ENCODE measurements at places on chromosomes 7 and 10.

DNA sequence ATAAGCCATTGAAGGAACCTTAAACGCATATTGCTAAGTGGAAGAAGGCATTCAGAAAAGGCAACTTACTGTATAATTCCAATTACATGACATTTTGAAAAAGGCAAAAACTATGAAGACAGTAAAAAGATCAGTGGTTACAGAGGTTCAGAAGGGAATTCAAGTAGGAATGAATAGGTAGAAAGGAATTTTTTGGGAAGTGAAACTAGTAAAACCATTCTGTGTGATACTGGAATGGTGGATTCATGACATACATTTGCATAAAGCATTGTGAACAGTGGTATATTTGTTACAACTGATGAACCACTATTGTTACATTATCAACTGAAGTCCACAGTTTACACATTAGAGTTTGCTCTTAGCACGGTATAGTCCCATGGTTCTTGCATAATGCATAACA, 114.2 kb upstream of the GPR22 start:
- no peak for DNase-seq

DNA sequence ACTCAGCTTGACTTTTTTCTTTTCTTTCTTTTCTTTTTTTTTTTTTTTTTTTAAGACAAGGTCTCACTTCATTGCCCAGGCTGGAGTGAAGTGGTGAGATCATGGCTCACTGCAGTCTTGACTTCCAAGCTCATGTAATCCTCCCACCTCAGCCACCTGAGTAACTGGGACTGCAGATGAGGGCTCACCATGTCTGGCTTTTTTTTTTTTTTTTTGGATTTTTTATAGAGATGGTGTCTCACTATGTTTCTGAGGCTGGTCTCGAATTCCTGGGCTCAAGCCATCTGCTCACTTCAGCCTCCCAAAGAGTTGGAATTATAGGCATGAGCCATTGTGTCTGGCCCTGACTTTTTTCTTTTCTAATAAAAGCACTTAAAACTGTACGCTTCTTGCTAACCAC, 358.2 kb upstream of the IGFBP3 start:
- no peak for DNase-seq

DNA sequence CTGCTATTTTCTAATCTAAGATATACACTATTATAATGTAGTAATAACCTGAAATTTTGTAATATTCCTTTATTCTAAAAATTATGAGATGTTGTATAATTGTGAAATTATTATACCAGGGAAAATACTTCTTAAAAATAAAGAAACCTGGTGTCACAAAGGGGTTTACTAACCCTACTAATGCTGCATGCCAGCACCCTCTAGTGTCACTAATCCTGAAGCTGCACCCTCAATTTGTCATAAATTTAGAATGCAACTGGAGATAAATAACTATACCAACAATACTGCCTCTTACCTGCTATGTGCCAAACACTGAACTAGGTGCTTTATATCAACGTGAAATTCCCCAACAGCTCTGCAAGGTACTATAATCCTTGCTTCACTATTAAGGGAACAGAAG, 30.8 kb downstream of the TM9SF3 start:
- DNase-seq, result peak; percentile 6

DNA sequence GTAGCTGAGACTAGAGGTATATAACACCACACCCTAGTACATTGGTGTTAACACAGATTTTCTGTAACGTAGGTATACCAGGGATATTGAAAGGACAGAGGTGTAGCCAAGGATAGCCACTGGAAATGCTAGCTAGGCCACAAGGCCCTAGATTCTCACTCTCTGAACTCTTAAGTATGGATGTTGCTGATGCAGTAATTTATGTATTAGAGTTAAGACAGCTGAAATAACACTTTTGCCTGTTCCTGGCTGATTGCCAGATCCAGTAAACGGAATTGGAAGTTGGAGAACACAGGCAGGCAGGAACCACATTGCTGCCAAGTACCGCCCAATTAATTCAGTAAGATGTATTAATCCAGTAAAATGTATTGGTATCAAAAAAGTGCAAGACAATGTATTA, 1.8 kb downstream of the CALU start:
- DNase-seq, result no peak

DNA sequence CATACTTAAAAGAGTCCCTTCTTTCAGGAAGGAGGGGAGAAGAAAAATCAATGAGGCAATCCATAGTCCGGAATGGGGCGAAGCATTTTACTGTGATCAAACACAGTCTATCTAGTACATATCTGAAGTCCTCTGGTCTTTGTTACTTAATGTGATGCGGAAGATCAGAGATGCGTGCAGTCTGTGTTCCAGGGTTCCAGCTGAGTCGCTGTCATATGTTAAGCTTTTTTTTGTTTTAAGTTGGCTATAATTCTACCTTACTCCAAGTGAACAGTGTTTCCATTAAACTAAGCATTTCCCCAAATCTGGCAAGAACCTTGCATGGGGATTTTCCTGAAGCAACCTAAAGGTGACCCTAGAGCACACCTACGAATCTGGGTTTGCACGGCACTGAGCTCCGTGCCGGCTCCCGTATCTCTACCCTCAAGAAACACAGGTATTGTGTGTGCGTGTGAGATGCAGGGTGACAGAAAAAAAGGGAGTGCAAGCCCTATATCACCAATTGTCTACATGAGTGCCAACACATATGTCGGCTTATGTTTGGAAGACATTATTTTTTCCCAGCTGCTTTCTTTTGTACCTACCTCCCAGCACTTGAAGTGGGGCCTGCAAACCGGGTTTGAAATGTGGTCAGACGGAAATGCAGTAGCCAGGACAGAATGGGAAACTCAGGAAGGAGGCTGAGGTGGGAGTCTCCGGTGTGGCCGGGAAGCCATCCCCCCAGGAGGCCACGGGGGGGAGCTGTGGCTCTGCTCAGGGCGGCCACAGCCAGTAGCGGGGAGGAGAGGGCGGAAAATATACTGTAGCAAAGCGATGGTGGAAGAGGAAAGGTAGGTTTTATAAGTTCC, 435.8 kb upstream of the MGMT start:
- peak; percentile 39 for DNase-seq

- DNase-seq, result no peak
Measured at GRCh38 chr7:133381965-133382364, 129.1 kb downstream of the EXOC4 start.

- no peak for DNase-seq
Measured at GRCh38 chr10:123621916-123622315, 44.2 kb upstream of the GPR26 start.

GRCh38 chr10:94308866-94309265, 53.9 kb downstream of the NOC3L start:
- no peak for DNase-seq

- DNase-seq, result no peak
Measured at GRCh38 chr10:21297603-21298383, 227.7 kb downstream of the SKIDA1 start.

- no peak for DNase-seq
Measured at GRCh38 chr10:11153766-11154165, 136.1 kb downstream of the CELF2 start.

DNA sequence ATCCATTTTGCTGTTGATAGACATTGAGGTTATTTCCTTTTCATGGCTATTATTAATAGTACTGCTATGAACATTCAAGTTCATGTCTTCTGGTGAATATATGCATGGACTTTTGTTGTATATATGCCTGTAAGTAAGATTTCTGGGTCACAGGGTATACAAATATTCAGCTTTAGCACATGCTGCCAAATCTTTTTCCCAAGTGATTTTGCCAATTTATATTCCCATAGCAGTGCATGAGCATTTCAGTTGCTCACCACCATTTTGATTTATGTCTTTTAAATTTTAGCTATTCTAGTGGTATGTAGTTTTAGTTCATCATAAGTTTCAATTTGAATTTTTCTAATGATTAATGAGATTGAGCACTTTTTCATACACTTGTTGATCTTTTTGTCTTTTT, 59.9 kb downstream of the CALD1 start:
- DNase-seq, result no peak

GRCh38 chr7:17556247-17556956, 257.9 kb downstream of the AHR start:
- no peak for DNase-seq

- no peak for DNase-seq
Measured at GRCh38 chr7:250523-250922, 39.4 kb upstream of the FOXL3 start.

- peak; percentile 71 for DNase-seq
Measured at GRCh38 chr7:40329601-40330153, 194.9 kb downstream of the SUGCT start.

DNA sequence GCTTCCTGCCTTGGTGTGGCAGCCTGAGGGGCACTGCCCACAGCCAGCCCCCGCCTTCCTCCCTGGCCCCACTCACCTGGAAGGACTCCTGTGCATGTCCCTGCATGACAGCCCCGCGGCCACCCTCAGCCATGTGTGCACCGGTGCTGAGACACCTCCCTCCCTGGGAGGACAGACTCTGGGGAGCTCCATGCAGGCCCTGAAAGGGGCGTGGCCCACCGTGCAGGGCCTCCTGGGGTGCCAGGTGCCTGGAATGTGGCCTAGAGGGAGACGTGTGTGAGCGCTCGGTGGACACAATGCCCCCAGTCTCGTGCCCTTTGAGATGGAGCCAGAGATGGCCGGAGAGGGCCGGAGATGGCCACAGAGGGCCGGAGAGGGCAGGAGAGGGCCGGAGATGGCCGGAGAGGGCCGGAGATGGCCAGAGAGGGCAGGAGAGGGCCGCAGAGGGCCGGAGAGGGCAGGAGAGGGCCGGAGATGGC, 59.1 kb upstream of the PPP2R2D start:
- DNase-seq, result no peak

DNA sequence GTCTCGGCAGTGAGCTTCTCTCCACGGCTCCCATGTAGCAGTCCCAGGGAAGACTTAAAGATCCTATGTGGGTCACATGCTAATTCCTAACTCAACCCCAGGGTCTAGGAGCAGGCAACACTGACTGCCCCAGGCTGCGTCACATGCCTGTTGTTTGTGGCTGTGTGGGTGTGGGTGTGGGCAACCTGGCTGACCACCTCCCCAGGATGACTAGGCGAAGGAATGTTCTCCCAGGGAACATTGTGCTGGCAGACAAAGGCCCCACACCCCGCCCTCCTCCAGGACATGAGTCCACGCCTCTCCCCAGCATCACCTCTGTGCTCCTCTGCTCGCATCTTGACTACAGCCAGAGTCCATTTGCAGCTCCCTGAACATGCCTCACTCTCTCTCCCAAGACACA, 30.3 kb downstream of the SLC29A3 start:
- peak; percentile 62 for DNase-seq

GRCh38 chr10:100858261-100858660, 54.5 kb upstream of the SLF2 start:
- DNase-seq, result no peak

- DNase-seq, result no peak
Measured at GRCh38 chr10:127447197-127447596, 101.9 kb upstream of the NPS start.

- DNase-seq, result no peak
Measured at GRCh38 chr7:3370068-3370830, 69.2 kb downstream of the SDK1 start.

DNA sequence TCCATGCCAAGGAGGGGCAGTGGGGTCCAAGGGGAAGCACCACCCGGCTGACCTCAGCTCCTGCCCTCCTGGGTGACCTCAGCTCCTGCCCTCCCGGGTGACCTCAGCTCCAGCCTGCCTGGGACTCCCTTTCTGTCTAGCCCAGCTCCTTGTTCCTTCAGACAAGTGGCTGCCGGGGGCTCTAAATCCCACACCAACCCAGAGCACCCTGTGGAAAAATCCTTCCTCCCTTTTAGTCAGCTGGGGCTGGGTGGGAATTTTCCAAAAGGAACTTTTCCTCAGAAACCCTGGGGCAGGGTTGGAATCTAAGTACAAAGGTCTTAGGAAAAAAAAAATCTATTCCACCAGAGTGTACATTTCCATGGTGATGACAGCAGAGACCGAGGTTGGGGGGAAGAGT, 36.3 kb downstream of the AKR1B1 start:
- DNase-seq, result no peak

Measured in H4 (cell line).